ENCODE measurements at places on chromosomes 4 and X.

GRCh38 chr4:46032056-46032455 lies 91.8 kb downstream of the GABRG1 start:
- DNase-seq = peak; percentile 17

DNA sequence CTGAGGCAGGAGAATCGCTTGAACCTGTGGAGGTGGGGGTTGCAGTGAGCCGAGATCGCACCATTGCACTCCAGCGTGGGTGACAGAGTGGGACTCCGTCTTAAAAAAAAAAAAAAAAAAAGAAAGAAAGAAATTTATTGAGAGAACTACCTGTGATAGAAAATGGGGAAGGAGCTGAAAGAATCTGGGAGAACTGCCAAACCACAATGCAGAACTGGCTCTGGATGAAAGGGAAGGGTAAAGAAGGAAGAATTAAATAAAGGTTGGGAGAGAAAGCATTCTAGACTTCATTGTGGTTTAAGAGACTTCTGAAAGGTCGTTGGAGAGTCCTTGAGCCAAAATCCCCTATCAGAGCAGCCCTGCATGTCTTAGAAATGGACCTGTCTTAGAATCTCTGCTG lies 567.9 kb upstream of the HTR2C start:
- no peak for DNase-seq

DNA sequence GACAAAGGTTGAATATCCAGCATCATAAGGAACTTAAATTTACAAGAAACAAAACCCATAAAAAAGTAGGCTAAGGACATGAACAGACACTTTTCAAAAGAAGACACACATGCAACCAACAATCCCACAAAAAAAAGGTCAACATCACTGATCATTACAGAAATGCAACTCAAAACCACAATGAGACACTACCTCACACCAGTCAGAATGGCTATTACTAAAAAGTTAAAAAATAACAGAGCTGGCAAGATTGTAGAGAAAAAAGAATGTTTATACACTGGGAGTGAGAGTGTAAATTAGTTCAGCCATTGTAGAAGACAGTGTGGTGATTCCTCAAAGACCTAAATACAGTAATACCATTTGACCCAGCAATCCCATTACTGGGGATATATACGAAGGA lies 474.7 kb downstream of the TRIML1 start:
- DNase-seq = no peak

- DNase-seq = no peak
Measured at GRCh38 chrX:74804574-74804973, 120.7 kb downstream of the NEXMIF start.

GRCh38 chr4:156018383-156018782 lies 64.7 kb upstream of the CTSO start:
- DNase-seq = no peak

Measured in femur (tissue), 1 donor.